CD4-positive, alpha-beta T cell treated with Interleukin-4 for 1 hour (primary cell): ENCODE measurements at places on chromosomes 6 and 20.
A peak's percentile ranks its signal among the peaks of the same experiment; 100 is the strongest.

GRCh38 chr20:17568045-17568788, 1.7 kb upstream of the DSTN start:
- DNase-seq: no peak

DNA sequence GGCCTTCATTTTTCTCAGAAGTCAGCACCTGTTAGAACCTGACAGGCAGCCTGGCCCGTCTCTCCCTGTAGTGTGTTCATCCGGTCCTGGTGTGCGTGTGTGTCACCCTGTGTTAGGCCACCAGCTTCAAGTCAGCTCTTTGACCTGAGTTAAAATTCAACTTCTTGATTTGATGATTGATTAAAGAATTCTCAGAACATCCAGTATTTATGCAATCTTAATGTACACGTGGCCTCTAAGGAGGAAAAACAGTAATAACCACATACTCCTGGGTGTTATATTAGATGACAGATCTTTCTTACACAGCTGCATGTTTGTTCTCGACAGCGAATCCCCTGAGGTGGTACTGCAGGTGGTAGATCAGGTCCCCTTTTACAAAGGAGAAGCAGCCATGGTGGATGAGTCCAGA, 19.1 kb upstream of the TMEM217 start:
- no peak for DNase-seq

DNA sequence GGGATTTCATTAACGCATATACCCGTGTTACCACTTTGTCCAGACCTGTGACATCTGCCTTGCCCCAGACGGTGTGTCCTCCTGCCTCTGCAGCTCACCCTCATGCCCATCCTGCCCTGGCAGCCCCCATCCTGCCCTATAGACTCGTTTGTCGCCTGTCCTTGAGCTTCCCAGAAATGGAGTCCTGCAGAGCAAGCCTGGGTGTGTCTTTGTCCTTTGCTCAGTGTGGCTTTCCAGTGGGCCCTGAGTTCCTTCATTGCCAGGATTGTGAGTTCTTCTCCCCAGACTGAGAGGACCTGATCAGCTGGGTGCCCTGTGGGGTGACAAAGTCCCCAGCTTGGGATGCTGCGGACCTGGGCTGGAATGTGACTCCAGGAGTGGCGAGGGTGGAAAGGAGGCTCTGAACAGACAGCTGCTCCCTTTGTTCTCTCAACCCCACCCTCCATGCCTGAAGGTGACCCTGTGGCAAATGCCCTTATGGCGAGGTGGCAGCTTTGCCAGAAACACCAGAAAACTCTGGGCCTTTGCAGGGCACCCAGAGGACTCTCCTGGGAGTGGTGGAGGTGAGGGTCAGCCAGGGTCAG, 2.4 kb upstream of the CST3 start:
- DNase-seq: no peak

DNA sequence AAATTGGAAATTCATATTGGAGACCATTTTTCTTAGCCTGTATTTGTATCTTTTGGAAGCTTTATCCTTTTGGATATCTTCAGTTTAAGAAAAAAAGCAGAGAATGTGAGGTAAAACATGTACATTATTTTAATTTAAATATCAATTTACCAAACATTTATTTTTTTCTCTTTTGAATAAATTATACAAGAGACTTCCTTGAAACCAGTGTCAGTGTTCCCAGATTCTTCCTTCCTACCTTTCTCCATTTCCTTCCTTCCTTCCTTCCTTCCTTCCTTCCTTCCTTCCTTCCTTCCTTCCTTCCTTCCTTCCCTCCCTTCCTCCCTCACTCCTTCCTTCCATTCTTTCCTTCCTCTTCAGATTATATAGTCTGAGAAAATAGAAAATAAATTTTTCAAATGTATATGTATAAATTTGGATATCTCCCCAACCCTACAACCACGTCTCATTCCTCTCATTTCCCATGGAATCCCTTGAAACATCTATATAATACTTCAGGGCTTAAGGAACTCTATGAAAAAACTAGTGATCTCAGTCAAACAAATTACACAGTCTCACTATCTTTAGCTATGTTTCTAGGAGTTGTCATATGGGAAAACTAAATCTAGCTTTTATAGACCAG, 528.4 kb downstream of the GRIK2 start:
- DNase-seq: no peak

DNA sequence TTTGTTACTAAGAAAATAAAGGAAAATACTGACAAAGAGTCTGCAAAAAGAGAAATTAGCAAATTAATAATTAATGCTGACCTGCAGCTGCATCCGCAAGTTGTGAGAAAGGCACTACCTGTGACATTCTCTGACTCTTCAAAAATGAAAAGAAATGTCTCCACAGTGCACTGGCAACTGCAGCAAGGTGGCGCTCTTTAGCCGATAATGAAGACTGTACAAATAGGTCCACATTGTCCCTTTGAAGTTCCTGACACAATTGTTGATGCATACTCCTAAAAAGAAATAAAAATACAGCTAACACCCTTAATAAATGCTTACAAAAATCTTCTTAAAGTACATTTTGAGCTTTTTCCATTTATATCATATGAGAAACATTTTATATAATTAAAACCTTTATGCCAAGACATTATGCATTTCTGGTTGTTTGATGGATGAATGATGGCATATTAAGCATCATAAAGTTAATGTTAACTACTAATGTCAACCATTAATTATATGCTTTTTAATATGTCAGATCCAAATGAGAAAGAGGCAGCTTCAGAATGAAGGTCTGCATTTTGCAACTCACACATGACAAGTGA, 96.5 kb downstream of the MMS22L start:
- peak; percentile 67 for DNase-seq

DNA sequence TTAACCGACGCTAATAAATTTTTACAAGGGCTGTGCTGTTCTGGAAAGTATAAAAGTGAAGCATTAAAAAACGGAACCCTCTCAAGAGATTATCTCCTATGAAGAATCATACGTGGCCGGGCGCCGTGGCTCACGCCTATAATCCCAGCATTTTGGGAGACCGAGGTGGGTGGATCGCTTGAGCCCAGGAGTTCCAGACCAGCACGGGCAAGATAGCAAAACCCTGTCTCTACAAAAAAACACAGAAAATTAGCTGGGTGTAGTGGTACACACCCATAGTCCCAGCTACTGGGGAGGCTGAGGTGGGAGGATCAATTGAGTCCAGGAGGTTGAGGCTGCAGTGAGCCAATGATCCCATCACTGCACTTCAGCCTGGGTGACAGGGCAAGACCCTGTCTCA, 83.4 kb downstream of the GMPR start:
- no peak for DNase-seq

GRCh38 chr6:93550551-93551276, 131.4 kb upstream of the EPHA7 start:
- DNase-seq: no peak

DNA sequence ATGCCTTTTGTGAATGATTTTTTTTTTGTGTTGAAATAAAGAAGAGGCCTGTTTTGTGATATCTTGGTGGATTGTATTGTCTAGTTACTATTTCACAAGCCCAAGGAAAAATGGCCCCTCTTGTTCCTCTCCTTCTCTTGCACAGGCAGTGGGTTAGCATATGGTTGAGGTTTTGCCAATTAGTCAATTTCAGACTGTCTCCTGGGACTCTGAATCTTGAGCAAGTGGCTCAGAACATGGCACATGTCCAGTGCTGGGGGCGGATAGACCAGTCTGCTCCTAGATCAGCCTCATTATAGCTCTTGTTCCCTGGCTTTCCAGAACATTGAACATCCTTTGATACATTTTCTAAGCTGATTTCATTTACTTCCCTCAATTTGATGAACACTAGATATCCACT, 589.2 kb downstream of the PHF3 start:
- DNase-seq: no peak

DNA sequence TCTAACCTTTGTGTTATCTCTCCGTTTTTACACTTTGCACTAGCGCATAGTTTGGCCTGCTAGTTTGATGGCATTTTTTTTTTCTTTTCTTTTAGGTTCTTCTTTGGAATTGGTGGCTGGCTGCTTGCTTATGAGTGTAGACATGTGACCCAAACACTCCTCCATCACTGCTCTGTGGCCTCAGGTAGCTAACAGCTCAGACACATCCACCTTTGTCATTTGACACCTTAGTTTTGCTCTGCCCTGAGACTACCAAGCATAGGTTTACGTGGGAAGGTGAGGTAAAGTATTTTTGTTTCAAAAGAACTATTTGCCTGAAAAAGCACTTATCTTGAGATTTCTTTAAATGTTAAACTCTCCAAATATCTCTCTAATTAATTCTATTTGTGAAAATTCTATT, 368.4 kb upstream of the MAP3K7 start:
- DNase-seq: no peak

DNA sequence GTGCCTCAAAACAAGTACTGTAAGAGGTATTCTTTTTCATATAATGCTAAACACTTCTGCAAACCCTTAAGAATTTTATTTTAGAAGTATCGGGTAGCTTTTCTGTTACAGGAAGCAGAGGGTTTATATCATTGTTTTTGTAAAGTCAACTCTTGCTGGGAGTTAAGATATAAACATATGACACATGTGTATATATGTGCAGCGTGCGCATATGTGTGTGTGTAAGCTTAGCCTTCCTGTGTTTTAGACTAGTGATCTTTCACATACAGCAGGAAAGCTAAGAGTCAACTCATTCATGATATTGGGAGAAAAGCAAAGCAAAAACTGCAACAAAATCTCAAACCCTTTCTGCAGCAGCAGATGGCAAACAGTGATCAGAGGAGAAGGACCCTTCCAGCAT, 102.4 kb downstream of the ARID1B start:
- no peak for DNase-seq

- DNase-seq: no peak
Measured at GRCh38 chr20:60132162-60132826, 174.1 kb downstream of the CDH26 start.

GRCh38 chr6:53171605-53172467, 23.2 kb upstream of the GCM1 start:
- DNase-seq: peak; percentile 88

DNA sequence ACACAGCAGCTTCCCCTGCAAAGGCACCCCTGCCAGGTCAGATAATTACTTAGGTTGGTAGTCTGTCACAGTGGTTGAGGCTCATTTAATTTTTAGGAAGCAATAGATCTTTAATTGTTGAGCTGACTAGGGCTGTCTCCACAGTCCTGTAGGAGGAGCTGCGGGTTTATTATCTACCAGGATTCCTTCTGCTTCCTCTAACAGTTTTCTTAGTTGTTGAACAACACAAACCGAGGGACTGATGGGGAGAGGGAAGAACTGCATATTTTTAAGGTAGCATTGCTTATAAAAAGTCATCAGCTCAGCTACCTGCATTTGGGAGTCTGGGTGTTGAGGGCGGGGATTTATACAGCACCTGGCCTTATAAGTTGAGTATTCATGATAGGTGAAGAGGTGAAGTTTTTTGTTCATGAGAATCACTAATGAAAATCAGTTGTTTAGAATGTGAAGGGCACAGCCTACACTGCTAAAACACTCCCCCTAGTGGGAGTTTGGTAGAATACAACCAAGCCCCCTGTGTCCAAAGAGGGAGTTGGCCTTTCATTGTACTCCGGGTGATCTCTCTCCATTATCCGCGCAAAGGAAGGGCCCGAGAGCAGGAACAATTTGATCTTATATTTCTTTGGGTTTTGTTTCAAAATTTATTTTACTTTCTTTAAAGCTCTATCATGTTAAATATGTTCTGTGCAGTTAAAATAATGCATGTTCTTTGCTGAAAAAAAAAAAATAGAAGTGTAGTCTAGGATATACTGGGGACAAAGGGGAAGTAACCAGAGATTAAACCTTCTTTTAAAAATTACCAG, 69.6 kb downstream of the SSR1 start:
- DNase-seq: peak; percentile 47

DNA sequence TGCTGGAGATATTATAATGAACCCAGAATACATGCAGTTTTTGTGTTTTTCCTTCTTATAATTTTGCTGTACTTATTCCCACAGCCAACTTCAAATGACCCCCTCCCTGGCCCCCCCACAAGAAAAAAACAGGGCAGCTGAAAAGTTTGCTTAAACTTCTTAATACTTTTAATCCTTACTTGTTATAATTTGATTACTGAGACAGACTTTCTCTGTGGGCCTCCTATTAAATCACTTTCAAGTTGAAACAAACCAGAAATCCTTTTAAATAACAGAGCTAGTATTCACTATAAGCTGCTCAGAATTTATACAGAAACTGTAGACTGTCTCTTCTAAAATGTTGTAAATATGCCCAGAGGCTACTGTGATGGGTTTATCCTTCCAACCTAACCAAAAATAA, 106.3 kb downstream of the CENPW start:
- DNase-seq: no peak

- peak; percentile 23 for DNase-seq
Measured at GRCh38 chr20:24109537-24109936, 121.0 kb upstream of the GGTLC1 start.

GRCh38 chr20:53346335-53346648, 247.3 kb downstream of the ZNF217 start:
- DNase-seq: no peak

GRCh38 chr20:23362392-23363256, 642 bp downstream of the GZF1 start:
- DNase-seq: peak; percentile 49

- DNase-seq: no peak
Measured at GRCh38 chr20:63794614-63795013, 36.5 kb downstream of the ZBTB46 start.

DNA sequence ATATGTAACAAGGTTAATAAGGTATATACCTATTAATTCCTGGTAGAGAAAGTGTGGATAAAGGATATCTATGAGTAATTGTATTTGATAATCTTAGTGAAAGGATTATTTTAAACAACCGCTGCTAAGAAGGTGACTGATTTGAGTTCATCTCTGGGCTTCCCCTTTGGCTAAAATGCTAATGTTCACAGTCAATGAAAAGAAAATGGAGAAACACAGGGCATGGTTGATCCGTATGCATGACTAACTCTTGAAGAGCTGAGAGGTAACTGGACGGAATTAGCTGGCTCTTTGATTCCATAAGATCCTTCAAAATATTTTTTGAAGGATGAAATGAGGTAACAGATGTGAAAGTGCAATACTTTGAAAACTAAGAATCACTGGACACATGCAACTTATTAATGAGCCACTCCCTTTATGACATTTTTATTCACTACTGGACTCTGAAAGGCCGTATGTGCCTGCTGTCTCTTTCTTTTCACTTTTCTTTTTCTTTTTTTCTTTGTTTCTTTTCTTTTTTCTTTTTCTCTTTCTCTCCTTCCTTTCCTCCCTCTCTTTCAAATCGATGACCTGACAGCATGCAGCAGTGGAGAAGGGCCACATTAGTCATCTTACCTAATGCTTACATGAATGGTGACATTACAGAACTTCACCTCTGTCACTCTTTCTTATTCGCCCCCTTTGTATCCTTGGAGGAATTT, 464.6 kb downstream of the CDKAL1 start:
- DNase-seq: no peak

DNA sequence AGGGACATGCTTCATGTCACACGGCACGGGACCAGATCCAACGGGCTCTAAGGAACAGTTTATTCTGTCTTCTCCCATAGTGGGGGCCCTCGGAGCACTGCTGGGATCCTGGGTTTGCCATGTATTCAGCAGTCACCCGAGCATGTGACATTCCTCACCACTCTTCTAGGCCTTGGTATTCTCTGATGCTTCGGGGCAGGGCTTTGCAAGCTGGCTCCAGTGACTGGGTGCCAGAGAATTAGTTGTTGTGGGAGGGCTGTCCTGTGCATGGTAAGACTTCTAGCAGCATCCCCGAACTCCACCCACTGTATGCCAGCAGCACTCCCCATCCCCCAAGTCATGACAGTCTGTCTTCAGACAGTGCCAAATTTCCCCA, 5.4 kb downstream of the CCN5 start:
- DNase-seq: no peak

GRCh38 chr20:36466089-36466488, 75.2 kb upstream of the MYL9 start:
- no peak for DNase-seq

GRCh38 chr20:39547546-39548408, 585.6 kb downstream of the DHX35 start:
- DNase-seq: no peak

GRCh38 chr20:53306192-53306805, 287.3 kb downstream of the ZNF217 start:
- DNase-seq: no peak
